ENCODE measurements at places on chromosomes 3 and 15. TPM values are rescaled to one million over a fixed set of nuclear protein-coding genes. Genes with fewer than 3 reads are reported as not detected.

CLSTN2 gene
- under 0.01 TPM for total RNA-seq

OSTN gene
- total RNA-seq: not detected

GRCh38 chr3:152760591-152760990 lies 74.3 kb upstream of the P2RY1 start:
- DNase-seq: no peak

CMSS1 gene
- 3.0 TPM for total RNA-seq

GRCh38 chr3:72054976-72055375 lies 270.0 kb upstream of the PROK2 start:
- no peak for DNase-seq

- DNase-seq: no peak
Observed at GRCh38 chr3:46212101-46212500, 4.0 kb upstream of the CCR1 start.

SLC27A2 gene
- total RNA-seq: 10.3 TPM

GRCh38 chr3:184727357-184728009 lies 15.6 kb upstream of the MAGEF1 start:
- DNase-seq: peak; percentile 61

TEX55 gene
- total RNA-seq: not detected

UNC45A gene
- 93.1 TPM for total RNA-seq

- no peak for DNase-seq
Observed at GRCh38 chr3:174333640-174334039, 525.5 kb upstream of the NAALADL2 start.

DNA sequence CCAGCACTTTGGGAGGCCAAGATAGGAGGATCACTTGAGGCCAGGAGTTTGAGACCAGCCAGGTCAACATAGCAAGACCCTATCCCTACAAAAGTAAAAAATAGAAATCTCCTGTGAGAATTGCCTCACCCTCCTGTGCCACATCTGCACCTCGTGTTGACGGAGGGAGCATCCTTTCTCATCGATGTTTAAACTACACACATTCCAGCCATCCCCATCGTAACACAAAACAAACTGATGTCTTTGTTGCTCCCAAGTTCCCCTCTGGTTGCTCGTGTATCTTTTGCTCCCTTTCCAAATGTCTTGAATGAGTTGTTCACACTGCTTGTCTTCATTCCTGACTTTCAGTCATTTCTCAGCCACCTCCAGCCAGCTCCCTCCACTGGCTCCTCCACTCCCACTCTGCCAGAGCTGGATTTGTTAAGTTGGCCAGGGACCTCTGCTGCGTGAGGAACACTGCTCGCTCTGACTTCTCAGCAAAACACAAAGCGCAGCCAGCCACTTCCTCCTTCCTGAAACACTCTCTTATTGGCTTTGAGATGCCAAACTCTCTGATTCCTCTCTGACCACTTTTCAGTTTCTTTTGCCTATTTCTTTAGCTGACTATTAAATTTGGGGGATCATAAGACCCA lies 53.6 kb upstream of the ATP13A3 start:
- DNase-seq: peak; percentile 11

GRCh38 chr15:63221346-63221745 lies 31.9 kb downstream of the RAB8B start:
- peak; percentile 88 for DNase-seq

CDHR4 gene
- not detected for total RNA-seq

DNA sequence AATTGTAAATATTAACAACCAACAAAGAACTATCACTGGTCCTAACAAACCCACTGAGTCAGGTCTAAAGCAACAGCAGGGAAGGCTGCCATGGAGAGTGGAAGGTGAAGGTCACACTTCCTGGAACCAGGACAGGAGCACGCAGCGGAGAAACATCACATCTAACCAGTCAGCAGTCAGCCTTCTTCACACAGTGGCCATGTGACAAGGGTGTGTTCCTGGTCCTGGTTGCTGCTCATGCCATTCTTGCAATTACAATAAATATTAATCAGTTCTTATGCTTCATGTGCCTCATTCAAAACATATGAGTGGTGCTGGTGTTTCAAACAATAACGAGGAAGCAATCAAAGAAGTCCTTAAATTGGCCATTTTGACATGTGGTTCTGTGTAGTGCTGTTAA lies 162.8 kb downstream of the ARRDC4 start:
- DNase-seq: no peak

IL5RA gene
- total RNA-seq: not detected

LAMB2 gene
- total RNA-seq: 580 TPM

Measured in lung microvascular endothelial cell (primary cell).